AG08395 (cell line): ENCODE measurements at places on chromosomes 3 and 15.

DNA sequence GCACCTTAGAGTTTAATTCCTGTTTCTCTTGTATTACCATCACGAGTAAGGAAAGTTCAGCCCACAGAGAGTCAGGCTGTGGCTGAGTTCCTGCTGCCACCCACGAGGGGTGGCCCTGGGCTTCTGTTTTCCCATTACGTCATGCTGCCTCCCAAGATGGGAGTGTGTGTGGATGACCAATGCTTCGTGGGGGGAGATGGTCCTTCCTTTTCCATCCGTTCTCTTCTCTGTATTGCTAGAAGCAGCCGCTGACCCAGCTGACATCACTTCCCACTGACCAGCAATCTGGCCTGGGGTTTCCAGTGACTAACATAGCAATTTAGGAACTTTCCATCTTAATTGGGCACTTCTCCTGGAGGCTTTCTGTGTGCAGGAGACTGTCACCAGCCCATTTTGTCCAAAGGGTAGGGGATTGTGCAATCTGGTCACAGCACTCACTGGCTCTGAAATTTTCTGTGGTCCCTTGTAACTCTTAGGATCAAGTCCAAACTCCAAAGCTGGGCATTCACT, 9.3 kb downstream of the IRAK2 start:
- peak; percentile 93 for DNase-seq

GRCh38 chr3:179942553-179943075, 94.1 kb downstream of the PEX5L start:
- DNase-seq = no peak

GRCh38 chr3:183319371-183319770, 66.3 kb downstream of the B3GNT5 start:
- DNase-seq = no peak

DNA sequence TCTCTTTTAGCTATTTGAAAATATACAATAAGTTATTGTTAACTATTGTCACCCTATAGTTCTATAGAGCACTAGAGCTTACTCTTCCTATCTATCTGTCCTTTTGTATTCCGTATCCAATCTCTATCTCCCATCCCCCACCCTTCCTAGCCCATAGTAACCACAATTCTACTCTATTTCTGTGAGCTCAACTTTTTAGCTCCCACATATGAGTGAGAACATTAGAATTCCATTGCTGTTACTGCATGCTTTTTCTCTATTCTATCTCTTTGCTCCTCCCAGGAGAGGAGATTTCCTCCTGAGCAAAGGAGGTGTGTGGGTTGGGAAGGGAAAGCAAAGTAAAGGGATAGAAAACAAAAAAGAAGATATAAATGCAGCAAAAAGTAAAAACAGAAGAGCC, 105.6 kb upstream of the SLC4A7 start:
- DNase-seq = no peak

DNA sequence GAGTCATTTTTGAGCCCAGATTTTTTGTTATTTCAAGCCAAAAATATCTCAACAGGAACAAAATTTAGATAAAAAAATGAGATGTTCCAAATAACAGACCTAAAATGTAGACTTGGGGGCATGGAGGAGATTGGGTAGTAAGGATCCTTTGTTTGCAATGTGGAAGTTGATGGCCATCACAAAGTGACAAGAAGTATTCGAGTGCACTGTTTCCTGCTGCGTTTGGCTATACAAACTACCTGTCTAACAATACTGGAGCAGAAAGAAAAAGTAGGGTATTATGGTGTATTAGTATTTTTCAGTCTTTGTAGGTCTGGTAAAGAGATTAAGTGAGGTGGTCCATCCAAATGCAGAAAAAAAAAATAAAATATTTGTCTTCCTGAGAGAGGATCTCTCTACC, 284.2 kb downstream of the C3orf38 start:
- DNase-seq = no peak

DNA sequence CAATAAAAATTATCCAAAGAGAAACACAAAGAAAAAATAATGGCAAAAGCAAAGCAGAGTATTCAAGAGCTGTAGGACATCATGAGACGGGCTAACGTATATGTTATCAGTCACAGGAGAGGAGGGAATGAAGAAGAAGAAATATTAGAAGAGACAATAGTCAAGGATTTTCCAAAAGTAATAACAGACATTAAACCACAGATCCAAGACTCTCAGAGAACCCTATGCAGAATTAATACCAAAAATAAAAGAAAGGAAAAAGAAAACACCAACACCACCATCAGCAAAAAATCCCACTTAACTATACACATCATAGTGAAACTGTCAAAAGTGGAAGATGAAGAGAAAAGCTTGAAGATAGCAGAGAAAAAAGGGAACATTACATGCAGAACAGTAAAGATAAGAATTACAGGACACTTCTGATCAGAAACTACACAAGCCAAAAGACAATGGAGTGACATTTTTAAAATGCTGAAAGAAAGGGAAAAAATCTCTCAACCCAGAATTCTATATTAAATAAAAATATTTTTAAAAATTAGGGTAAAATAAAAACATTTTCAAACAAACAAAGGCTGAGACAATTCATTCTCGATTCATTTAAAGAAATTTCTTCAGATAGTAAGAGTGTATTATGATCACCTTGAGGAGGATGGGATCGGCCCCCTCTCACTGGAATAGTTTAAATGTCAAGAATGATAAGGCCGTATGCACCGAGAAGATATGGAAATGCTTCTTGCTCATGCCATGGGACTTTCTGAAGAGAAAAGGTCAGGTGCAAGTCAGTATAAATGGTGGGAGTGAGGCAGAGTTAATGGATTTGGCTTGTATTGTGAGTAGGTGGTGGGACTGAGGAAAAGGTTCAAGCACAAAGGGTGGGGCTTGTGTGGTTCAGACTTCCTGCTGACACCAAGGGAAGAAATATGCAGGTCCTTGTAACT, 28.5 kb downstream of the TM2D3 start:
- DNase-seq = no peak

DNA sequence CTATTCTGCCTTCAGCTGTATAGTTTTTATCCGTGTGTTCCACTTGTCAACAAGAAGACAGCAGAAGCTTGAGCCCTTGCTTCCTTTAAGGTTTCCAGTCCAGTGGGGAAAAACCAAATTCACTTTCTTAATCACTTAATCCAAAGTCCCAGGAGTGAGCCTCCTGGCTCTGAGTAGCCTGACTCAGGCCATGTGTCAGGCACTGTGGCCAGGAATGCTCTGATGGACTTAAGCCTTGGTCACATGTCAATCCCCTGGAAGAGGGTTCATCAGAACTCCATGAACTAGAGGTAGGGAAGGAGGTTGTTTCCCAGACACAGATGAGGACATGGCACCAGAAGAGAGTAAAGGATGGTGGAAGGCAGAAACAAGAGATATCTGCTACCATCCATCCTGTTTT, 8.8 kb downstream of the VIPR1 start:
- DNase-seq = no peak

- no peak for DNase-seq
Observed at GRCh38 chr3:128279601-128279880, 126.3 kb downstream of the EEFSEC start.

GRCh38 chr3:177724020-177724638, 526.8 kb upstream of the TBL1XR1 start:
- no peak for DNase-seq

DNA sequence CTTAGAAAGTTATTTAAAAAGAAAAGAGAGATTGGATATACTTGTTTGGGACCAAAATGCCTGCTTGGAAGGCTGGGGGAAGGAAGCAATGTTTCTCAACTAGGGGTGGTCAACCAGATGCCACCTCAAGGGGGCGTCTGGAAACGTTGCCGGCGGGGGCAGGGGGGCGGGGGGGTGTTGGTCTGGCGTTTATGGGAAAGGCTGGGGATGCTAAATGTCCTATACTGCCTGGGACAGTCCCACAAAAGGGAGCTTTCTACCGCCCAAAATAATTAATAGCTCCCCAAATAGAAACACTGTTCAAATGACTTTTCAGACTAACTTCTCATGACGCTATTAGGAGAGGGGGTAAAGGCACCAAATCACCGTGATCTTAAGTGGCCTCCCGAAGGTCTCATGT, 2.2 kb downstream of the POLG start:
- peak; percentile 35 for DNase-seq

DNA sequence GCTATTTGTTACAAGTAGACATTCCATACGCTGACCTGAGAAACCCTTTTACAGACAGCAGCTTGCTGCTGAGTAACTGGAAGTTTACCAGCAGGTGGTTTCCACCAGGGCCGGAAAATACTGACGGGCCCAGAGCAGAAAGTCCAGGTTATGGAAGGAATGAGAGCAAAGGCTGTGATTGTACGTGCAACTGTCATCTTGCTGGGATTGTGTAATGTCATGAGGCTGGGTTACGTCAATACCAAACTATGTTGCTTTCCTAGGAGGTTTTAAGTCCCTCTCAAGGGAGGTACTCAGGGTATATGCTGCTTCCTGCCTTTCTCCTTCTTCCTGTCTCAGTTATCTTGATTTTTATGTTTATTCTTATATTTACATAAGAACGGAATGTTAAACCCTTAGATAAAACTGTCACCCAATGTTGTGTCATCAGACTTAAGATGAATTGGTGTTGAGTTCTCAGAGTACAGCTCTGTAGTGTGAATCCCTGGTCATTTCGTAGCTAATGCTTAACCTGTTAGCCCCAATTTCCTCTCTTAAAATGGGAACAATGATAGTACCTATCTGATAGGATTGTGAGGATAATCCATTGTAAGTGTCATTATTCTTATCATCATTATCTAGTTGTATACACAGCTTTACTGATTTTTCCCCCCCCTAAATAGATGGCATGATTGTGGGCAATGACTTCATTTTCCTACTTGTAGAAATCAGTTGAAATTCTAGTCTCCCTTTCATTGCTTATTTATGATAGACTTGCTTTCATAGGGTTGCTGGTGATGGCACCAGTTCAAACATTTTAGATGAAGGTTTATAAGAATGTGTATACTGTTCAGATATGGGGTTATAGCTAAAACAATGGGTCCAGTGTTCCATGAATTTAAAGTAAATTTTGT, 101.4 kb downstream of the FNDC3B start:
- DNase-seq = peak; percentile 71

- DNase-seq = no peak
Observed at GRCh38 chr15:82923744-82924143, 28.8 kb downstream of the HOMER2 start.

- DNase-seq = no peak
Observed at GRCh38 chr15:73914145-73914544, 12.1 kb upstream of the LOXL1 start.

GRCh38 chr3:101861212-101861788, 12.0 kb downstream of the NFKBIZ start:
- DNase-seq = no peak

GRCh38 chr3:123411340-123412040, 37.4 kb downstream of the ADCY5 start:
- no peak for DNase-seq

DNA sequence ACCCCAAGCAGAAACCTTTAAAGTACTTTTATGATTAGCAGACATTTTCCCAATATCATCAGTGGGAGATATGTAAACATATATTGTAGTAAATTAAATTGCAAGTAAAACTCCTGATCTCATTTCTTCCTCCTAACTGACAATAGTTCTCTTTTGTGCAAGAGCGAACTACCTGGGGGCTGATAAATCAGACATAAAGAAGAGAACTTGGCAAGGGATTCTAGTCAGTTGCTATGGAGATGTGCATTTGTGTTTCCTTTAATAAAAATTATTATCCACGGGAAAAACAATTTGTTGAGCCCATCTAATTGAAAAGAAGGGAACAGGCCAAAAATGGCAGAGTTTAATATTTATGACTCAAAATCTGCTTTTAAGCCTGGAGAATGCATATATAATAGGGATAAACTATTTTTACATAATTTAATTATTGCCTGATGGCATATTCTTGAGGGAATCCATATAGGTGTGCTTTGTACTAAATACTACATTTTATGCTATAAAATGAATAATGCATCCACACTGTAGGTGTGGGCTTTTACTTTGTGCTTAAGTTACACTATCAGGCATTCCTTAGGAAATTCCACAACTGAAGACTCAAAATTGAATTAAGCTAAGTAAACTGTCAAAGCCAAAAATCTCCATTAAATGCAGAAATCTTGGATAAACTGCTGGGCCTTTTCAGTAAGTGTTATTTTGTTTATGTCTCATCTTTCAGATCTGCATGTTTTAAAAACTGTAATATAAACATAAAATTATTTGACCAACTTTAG, 258.1 kb downstream of the ERC2 start:
- DNase-seq = no peak

DNA sequence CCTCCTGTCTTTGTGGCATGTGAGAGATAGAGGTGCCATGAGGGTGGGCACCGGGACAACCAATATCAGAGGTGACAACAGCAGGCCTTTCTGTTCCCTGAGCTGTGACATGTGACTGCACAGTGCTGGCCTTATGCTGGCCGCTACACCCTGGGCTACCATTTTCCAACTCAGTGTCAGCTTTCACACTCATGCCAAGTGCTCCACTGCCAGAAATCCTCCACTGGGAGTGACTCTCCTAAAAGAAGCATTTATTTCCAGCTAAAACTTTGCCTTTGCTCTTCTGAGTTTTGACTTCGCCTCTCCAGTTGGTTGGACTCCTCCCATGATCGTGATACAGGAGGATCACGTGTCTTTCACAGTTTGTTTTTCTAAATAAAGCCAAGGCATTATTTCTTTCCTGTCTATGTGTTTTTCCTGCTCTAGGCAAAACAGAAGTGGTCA, 31.4 kb downstream of the CA12 start:
- DNase-seq = no peak

DNA sequence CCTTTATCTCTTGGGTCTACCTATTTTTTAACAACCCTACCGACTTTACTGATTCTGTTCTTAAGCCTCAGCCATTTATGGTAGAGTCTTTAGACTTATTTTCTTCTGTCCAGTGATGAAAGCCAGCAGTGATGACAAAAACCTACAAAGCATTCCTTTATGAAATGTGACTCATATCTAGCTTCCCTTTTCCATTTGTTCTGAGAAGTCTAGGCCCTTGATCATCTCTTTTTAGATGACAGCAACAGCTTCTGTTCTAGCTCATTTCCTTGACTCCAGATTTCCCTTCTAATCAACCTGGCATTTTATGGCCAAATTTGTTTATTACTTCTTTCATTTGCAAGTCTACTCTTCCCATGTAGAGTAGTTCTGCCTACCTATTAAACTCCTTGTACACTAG, 36.1 kb downstream of the CFAP44 start:
- DNase-seq = peak; percentile 33

DNA sequence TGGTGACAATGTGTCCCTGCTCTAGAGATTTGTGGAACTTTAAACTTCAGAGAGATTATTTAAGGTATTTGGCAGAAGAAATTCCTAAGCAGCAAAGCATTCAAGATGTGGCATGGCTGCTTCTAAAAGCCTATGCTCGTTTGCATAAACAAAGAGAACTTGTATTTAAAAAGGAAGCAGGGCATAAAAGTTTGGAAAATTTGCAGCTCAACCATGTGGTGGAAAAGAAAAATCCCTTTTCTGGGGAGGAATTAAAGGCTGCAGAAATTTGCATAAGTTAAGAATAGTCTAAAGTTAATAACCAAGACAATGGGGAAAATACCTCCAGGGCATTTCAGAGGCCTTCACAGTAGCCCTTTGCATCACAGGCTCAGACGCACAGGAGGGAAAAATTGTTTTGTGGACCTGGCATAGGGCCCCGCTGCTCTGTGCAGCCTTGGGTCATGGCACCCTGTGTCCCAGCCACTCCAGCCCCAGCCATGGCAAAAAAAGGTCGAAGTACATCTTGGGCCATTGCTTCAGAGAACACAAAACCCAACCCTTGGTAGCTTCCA, 1109.1 kb downstream of the OTOL1 start:
- DNase-seq = no peak

- peak; percentile 29 for DNase-seq
Observed at GRCh38 chr3:107241217-107241616, 136.0 kb upstream of the CCDC54 start.
